ENCODE measurements at places on chromosomes 4 and X.

- DNase-seq = no peak
Observed at GRCh38 chrX:40467454-40467853, 113.3 kb upstream of the ATP6AP2 start.

DNA sequence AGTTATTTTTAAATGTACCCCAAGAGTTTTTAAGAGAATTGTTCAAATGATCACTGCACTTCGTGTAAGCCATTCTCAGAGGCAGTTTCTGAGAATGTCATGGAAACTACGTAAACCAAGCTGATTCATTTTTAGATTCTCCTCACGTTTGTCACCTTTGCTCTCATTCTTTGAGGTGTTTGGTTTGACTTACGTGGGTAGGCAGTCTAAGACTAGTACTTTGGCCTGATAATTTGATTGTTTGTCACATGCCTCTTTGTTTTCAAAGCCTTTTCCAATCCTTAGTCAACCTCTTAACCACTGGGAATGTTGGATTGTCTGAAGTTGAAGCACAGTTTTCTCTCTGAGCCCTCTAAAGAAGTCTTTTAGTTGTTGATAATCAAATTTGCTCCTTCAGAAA, 10.5 kb downstream of the SEPTIN11 start:
- no peak for DNase-seq

- DNase-seq = no peak
Observed at GRCh38 chr4:124694306-124694705, 18.2 kb downstream of the ANKRD50 start.

DNA sequence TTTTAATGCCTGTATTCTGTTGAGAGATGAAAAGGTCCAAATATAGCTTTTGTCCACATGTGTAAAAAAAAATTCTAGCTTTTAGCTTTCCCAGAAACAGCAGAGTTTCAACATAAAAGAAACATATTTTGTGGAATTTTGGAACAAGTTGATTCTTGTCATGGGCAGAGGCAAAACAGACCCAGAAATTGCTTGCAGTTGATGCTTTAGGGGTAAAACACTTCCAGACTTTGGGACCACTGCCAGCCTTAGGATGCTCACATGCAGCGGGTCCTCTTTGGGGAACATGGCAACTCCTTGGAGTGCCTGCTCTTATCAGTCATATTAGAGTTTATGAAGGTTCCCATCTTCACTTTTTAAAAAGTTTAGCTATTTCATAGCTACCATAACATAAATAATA, 30.4 kb downstream of the DCLK2 start:
- DNase-seq = no peak

- no peak for DNase-seq
Observed at GRCh38 chrX:46571423-46572339, 1.9 kb upstream of the CHST7 start.

- no peak for DNase-seq
Observed at GRCh38 chr4:78653655-78654054, 102.1 kb downstream of the ANXA3 start.

GRCh38 chr4:176432811-176433540, 113.2 kb downstream of the SPCS3 start:
- DNase-seq = no peak

DNA sequence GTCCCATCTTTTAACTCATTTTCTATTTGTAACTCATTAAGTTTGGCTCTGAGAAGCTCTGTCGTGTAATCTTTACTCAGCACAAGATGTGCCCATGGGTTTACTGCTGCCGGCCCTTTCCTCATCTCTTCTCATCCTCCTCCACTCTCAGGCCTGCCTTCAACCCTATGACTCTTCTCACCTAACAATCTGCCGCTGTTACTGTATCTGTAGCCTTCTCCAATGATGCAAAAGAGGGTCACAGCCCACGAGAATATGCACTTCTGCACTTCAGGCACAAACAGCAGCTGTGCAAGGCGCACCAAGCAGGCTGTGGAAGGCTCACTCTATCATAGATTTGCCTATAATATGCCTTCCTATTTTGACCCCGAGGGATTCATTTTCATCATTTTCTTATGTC, 546.5 kb upstream of the GALNTL6 start:
- no peak for DNase-seq

DNA sequence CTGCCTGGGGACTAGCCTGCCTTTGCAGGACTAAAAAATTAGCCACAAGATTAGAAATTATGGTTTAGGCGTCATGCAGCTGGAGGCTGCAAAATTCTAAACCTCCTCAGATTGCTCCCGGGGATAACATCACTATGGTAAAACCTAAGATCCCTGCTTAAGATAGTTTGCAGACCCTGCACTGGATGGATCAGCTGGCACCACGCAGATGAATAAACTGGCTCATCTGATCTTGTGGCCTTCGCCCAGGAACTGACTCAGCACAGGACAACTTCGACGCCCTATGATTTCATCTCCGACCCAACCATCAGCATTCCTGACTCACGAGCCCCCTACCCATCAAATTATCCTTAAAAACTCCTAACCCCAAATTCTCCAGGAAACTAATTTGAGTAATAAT, 482.4 kb downstream of the SPRY1 start:
- no peak for DNase-seq

DNA sequence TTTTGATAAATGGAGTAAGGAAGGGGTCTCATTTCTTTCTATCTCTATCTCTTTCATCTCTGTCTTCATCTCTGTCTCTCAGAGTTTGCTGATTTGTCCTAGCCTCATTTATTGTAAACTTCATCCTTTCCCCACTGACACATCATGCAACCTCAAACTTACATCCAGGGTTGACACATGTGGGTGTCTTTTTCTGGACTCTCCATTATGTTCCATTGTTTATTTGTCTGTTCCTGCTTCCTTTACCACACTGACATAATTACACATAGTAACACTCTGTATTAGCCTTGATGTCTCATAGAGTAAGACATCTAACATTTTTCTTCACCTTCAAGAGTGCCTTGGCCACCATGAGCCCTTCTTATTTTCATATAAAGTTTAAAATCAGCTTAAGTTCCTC, 8.1 kb upstream of the SRD5A3 start:
- DNase-seq = no peak

DNA sequence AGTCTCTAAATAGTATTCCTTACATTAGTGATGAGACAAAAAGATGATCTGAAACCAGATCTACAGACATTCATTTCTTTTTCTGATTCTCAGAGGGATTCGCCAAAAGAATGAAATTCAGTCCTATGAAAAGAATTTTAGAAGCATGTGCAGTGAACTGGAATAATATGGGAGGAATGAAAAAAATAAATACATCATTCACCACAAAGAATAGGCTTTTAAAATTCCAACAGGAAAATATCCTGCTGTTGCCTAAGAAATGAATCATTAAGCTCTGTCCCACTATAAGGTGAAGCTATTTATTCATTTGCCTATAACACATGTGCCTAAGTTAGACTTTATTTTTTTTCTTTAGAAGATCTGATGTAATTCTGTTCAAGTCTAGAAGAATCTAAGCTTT, 165.9 kb downstream of the IL15 start:
- DNase-seq = no peak

DNA sequence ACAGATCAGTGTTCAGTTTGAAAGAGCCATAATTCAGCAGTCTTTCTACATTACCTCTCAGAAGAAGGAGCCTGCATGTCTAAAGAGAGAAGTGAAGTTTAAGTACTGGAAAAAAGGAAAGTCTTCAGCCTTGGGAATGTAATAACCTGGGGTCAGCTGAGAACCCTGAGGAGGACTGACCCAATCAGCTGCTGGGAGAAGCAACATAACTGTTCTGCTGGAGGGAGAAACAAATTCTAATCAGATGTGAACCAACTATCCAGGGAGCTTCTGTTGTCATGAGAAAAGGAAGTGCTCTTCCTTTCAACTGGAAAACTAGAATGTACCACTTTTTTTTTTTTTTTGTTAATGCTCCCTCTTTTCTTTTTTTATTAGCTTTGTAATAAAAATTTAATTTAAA, 64.5 kb upstream of the PDE5A start:
- DNase-seq = no peak

- no peak for DNase-seq
Observed at GRCh38 chr4:119744580-119744979, 116.0 kb upstream of the PDE5A start.

DNA sequence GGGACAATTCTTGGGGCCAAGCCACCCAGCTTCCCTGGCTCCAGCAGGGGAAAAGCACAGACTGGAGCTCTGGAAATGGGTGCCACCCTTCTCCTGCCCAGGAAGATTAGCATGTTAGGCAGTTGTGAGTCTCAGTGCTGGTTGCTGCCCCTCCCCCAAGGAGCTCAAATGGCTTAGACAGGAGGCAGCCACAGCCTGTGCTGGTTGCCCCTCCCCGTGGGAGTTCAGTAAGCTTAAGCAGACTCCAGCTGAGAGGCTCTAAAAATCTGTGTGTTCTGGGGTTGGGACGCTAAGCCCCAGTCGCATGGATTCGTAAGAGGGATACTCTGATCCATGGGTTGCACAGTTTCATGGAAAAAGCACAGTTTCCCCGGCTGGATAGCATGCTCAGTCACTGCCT, 92.7 kb upstream of the NDST3 start:
- DNase-seq = no peak

GRCh38 chr4:158046345-158046744, 126.5 kb downstream of the GASK1B start:
- DNase-seq = no peak

- DNase-seq = no peak
Observed at GRCh38 chr4:11729548-11729947, 300.9 kb upstream of the HS3ST1 start.

DNA sequence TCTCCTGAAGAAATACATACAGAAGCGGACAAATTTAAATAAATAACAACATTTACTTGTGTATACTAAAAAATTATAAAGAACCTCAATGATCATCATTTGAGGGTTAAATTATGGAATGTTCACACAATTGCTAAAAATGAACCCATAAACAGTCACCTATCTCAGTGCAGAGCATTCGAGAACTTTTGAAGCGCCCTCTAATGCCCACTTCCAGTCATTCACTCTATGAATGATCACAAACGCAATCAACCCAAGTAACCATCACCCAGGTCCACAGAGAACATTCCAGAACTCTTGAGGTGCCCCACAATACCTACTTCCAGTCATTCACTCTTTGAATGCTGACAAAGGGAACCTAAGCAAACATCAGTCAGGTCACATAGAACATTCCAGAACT, 103.5 kb upstream of the PLAC1 start:
- no peak for DNase-seq

GRCh38 chrX:119684916-119685224, 8.1 kb downstream of the SEPTIN6 start:
- DNase-seq = no peak

- no peak for DNase-seq
Observed at GRCh38 chrX:51148848-51149247, 183.8 kb upstream of the NUDT10 start.

- DNase-seq = no peak
Observed at GRCh38 chr4:151566053-151566452, 157.1 kb downstream of the FHIP1A start.

GRCh38 chr4:177124349-177125064, 185.2 kb upstream of the NEIL3 start:
- no peak for DNase-seq

GRCh38 chr4:151418856-151419255, 9.9 kb downstream of the FHIP1A start:
- no peak for DNase-seq

Measured in breast epithelium (tissue), 4 donors.